ENCODE measurements at places on chromosomes 1 and 21.

- DNase-seq, result no peak
Observed at GRCh38 chr1:198253668-198254067, 96.9 kb downstream of the NEK7 start.

- peak; percentile 87 for DNase-seq
Observed at GRCh38 chr1:32702599-32703478, at the start of gene SYNC. Gene SYNC, minus strand, starts transcription at chr1:32702770. Its CDS starts 110 bp downstream, at chr1:32702660.

DNA sequence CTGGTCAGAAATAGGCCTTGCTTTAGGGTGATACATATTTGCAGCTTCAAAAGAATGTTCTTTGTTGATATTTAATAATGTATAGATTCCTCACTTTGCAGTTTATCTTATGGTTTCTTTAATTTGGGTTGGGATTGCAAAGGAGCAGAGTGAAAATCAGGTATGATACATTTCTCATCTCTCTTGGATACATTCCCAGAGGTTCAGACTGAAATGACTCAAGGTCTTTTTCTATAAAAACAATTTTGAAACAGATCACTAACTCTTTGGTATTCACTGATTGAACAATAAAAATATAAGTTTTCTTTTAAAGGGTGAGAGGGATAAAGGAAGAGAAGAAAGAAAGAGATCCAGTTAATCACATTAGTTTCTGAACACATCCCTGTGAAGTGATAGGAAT lies 606.5 kb upstream of the CAMK1G start:
- DNase-seq, result no peak

GRCh38 chr1:115969509-115969908 lies 6.8 kb upstream of the SLC22A15 start:
- DNase-seq, result no peak

DNA sequence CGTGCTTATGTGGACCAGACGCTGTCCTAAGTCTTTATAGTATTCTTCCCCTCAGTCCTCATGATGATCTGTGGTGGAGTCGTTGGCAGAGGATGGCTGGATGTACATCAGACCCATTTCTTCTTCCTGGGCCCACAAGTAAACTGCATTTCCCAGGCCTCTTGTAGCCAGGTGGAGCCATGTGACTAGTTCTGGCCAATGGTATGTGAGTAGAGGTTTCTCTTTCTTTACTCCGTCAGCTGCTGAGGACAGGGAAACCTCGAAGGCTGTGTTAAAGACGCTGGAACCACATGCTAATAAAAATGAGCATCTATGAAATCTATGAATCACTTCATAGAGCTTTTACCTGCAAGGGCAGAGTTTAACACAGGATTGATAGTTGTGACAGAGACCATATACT lies 18.7 kb upstream of the ZNF362 start:
- no peak for DNase-seq

GRCh38 chr1:178341261-178341956 lies 155.4 kb downstream of the CLEC20A start:
- DNase-seq, result no peak

GRCh38 chr1:184567637-184568036 lies 180.8 kb downstream of the C1orf21 start:
- no peak for DNase-seq

DNA sequence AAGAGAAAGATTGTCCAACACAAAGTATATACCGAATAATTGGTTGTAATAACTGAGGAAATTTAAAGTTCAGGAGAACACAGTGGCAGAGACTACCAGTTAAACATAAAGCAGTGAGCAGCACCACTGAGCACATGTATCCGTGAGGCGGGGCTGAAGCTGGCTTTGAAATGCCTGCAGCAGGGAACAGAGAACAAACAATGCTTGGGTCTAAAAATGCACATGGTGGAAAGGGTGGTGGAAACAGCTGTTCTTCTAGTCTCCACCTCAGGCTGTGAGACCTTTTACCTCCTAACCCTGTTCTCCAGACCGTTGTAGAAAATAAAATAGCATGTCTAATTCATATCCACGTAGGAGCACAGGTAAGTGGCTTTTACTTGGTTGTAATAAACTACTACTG lies 7.7 kb upstream of the GNG4 start:
- no peak for DNase-seq

GRCh38 chr1:226363801-226364513 lies 43.9 kb downstream of the PARP1 start:
- DNase-seq, result no peak

GRCh38 chr1:59177756-59178155 lies 119.1 kb upstream of the FGGY start:
- no peak for DNase-seq

- DNase-seq, result peak; percentile 88
Observed at GRCh38 chr1:160062230-160062532, 7.8 kb downstream of the KCNJ10 start.

DNA sequence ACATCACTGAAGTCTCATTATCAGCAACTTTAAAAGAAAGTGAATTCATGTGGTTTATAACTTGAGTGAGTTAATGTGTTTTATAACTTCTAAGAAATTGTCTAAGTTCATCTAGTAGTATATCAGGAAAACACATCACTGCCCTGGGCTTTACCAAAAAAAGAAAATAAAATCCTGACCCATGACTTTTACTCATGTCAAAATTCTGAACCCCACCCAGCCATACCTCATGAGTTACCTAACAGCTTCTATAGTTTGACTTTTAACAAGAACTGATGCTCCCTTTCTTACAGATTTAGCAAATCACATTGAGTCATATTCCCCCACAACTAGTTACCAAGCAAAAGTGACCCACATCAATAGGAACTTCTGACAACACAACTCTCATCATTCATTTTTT lies 57.4 kb downstream of the ESRRG start:
- no peak for DNase-seq

DNA sequence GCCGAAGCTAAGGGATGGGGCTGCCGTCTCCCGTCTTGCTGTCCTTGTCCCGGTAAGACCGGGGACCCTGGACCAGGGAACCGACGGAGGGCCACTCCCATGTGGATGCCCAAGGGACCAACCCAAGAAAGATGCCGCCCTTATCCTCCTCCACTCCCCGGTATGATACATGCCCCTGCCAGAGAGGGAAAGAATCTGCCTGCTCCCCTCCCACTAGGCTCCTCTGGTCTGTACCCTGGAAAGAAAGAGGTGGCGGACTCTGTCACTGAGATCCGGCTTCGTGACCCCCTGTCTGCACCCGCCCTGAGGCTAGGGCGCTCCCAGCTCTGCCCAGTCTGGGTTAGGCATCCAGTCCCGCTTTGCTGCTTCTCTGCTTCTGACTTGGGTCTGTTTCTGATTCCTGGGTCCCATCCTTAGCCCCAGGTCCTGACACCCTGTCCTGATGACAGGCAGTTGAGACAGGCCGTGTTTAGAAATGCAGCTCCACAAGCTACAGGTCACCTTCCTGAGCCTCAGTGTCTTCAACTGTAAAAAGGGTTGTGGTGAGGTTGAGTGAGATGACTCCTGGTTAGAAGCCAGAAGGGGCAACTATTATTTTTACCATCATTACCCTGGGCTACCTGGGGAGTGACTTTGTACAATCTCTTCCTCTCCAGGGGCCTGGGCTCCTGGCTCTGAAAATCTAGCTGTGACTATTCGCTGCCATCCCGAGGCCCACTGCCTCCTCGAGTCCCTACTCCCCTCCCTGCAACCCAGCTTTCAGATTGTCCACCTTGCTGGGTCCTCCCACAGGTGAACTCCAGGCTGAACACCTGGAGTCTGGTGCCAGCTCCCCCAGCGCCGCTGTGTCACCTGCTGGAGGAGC lies 3.7 kb downstream of the MATN1 start:
- DNase-seq, result no peak

- DNase-seq, result no peak
Observed at GRCh38 chr1:54227891-54228310, 27.9 kb downstream of the MRPL37 start.

DNA sequence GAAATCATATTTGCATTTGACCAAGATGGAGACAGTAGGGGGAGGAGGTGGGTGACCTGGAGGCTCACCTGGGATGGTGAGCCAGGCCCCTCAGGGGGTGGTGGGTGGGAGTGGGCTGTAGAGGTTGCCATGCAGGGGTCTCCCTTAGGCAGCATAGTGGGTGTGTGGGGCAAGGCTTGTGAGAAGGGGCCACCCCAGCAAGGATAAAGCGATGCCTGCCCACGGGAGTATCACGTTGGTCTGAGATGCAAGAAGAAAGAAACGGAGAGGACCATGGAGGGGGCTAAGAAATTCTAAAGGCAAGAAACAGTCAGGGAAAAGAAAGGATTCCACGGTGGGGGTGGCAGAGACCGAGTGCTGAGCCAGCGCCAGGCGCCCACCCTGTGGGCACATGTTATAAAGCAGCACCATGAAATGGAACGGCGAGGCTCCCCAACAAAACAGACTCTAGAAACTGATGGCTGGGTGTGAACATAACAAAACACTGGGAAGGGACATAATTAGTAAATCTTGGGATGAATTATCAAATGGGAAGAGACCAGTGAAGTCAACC lies 11.7 kb upstream of the C2CD2 start:
- no peak for DNase-seq

DNA sequence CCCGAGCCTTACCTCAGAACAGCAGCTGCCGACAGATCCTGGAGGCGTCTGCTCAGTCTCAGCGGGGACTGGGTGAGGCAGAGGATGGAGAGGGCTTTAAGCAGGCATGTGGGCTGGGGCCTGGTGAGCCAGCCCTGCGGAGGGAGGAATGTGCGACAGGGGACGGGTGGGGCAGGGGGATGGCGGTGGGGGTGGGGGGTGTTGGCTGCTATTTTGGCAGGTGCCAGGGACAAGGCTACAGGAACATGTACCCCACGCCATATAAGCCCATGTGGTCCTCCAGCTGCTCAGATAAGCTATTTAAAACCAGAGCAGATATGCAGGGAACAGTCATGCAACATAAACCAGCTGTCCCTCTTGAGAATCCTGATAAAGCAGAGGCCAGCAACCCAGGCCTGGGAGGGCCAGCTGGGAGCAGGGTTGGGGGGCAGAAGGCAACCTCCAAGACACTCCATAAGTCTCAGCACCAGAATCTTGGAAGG lies at the start of gene TNNT2:
TNNT2 (minus strand) TSS at position 70 of the 482 bp plus-strand sequence. CDS start 4,426 bp downstream, outside the sequence.
- DNase-seq, result no peak

GRCh38 chr1:118960026-118960561 lies 28.0 kb downstream of the TBX15 start:
- no peak for DNase-seq

DNA sequence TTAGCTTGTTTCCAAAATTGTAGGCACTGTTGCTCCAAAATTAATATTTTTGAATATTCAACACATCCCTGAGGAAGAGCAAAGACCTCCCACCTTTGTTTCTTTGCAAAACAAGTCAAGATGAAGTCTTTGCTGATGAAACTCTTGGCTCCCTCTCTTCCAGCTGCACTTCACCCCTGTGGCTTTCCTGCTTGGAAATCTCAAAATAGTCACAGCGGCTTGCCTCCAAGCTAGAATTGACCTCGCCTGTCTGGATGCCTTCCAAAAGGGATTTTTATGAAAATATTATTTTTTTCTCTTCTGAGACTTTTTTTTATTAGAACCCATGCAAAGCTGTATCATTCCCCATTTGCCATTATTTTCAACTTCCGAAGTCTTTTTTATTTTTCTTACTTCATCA lies 71.1 kb upstream of the MROH9 start:
- DNase-seq, result no peak

GRCh38 chr1:39970274-39970673 lies 15.3 kb downstream of the MFSD2A start:
- no peak for DNase-seq

GRCh38 chr1:232904566-232904965 lies 45.8 kb upstream of the NTPCR start:
- no peak for DNase-seq

DNA sequence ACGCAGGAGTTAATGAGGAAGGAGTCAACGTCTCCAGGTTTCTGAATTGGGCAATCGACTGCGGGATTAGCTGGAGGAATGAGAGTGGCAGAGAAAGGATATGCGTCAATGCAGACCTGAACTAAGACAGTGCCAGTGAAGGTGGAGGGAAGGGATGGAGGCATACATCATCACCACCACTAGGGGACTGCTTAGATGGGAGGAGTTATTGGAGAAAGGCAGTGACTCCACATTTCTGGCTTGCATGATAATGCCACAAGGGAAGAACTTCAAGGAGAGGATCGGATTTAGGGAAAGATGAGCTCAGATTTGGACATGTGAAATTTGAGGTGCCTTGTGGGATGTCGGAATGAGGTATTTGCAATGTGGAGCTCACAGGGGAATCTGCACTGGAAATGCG lies 17.5 kb downstream of the VASH2 start:
- DNase-seq, result no peak

GRCh38 chr1:157147037-157147436 lies 8.8 kb upstream of the ETV3 start:
- DNase-seq, result no peak

GRCh38 chr1:59427155-59427554 lies 130.3 kb downstream of the FGGY start:
- no peak for DNase-seq

GRCh38 chr21:33011462-33011861 lies 14.3 kb upstream of the OLIG2 start:
- DNase-seq, result no peak

GRCh38 chr1:197342044-197342565 lies 74.1 kb downstream of the CRB1 start:
- no peak for DNase-seq

DNA sequence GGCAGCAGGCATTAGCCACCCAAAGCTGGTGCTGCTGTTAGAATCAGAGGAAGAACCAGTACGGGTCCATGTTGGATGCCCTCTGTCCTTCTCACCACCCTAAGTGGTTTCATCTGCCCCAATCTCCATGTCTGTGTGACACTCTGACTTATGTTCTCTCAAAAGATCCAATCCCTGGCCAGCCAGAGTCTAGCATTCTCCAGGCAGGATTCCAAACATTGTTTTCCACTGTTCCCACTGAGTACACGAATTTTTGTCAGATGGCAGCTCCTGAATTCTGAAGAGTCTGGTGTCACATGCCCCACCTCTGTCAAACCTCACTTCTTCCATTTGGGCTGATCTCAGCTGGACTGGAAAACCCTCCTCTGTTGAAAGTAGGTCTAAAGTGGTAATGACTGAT lies 166.0 kb downstream of the DISC1 start:
- no peak for DNase-seq

GRCh38 chr1:165795894-165796293 lies 27.2 kb upstream of the TMCO1 start:
- DNase-seq, result no peak

DNA sequence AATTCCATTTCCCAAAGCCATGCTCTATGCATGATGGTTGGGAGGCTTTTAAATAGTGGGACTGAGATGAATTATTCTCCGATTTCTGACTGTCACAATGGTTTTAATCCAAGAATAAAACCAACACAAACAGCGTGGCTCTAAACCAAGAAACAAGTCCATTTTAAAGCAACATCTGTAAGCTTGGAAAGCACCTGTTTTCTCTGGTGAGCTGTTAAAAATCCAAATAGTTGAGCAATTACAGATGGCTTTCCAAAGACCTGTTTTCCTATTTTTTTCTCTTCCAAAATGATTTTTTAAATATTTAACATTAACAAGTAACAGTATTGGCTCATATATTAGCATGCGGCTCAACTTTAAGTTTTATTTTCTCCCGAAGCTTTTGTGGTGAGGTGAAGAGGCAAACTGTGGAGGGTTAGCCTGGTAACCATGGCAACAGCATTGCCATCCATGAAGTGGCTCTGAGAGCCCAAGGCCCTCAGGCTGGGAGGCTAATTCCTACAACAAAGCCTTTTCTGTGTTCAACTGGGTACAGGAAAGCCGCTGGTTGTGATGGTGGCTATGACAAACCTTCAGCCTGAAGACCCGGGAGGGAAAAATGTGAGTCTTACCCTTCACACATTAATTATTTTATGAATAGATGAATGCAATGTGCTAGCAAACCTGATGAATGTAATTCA lies 56.7 kb upstream of the B3GALT5 start:
- DNase-seq, result no peak

- DNase-seq, result no peak
Observed at GRCh38 chr1:40840526-40841323, 21.4 kb downstream of the CITED4 start.

- no peak for DNase-seq
Observed at GRCh38 chr1:60227601-60228000, 154.0 kb upstream of the C1orf87 start.

Measured in nucleus accumbens (tissue), 56 donors.